ENCODE measurements at places on chromosomes 12 and 14.

DNA sequence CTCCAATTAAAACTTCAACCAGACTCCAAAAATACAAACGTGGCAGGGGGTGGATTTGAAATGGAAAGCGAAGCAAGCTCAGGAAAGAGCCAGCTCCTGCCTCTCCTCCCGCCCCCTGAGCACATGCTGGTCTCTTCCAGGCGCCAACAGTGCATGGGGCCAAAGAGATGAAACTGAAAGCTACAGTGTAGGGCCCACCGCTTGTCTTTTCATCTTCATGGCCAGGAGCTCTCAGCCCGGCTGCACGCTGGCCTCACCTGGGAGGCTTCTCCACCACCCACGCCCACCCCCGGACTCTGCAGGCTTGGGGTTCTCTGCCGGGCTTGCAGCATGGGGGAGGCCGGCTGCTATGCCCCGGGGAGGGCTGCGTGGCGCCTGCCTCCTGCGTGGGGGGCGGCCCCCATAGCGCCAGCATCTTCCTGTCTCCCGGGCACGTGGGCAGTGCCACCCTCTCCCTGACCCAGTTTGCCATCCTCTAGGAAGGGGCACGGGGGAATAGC is 2.0 kb downstream of the RIMBP2 start:
- no peak for DNase-seq

GRCh38 chr12:6465467-6466183 is 4.9 kb downstream of the VAMP1 start:
- peak; percentile 58 for DNase-seq

DNA sequence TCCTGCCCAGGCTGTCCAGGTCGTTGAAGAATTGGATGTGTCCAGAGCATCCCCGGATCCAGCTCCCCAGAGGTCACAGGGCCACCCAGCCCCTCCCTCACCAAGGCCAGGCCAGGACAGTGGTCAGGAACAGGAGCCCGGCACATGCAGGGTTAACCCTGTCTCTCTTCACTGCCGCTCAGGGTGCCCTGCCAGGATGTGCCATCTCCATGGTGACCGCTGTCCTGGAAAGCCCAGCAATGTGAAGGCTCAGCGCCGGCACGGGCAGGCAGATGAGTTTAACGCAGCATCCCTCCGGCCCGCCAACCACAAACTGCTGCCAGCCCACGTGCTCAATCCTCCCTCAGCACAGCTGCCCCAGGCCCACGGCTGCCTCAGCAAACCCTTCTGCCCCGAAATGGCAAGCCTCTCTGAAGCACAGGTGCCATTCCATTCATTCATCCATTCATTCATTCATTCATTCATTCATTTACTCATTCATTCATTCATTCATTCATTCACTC is 4.4 kb downstream of the TMEM179 start:
- DNase-seq = no peak

GRCh38 chr14:51507511-51507905 is 144.2 kb upstream of the FRMD6 start:
- no peak for DNase-seq

GRCh38 chr12:115810122-115810901 is 467.2 kb downstream of the MED13L start:
- no peak for DNase-seq

DNA sequence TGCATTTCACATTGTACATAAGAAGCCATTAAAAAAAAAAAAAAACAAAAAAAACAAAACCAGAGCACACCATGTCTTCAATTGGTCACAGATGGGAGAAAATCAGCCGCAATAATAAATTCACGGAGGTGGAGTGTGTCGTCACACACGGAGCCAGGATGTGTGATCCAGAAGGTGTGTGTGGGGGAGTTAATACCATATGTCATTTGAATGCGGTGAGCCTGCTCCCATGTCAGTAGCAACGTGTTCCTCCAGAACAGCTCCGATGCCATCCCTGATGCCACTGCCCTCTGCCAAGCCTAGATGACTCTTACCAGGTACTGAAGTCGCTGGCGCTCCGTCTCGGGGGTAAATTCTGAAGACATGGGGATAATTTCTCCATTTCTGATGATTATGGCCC is 197.8 kb downstream of the PPM1H start:
- DNase-seq = no peak

GRCh38 chr12:14696265-14696741 is at the start of gene GUCY2C:
Gene GUCY2C (minus strand): TSS chr12:14696599. CDS start chr12:14696448, 151 bp downstream.
- DNase-seq = no peak

GRCh38 chr12:125936502-125936901 is 871.3 kb downstream of the AACS start:
- DNase-seq = no peak

GRCh38 chr12:30580344-30580743 is 115.3 kb downstream of the IPO8 start:
- no peak for DNase-seq

Data from Caki2 (cell line).